Progenitor cell of endocrine pancreas (in vitro differentiated cells): ENCODE measurements at places on chromosomes 13 and 19.

GRCh38 chr19:6813659-6814058 is 41.2 kb downstream of the VAV1 start:
- DNase-seq, result no peak

GRCh38 chr13:24661713-24662112 is 18.5 kb upstream of the ATP12A start:
- no peak for DNase-seq

GRCh38 chr13:112131081-112131712 is 64.2 kb downstream of the SOX1 start:
- no peak for DNase-seq

GRCh38 chr13:113322043-113322461 is 25.0 kb downstream of the LAMP1 start:
- no peak for DNase-seq

DNA sequence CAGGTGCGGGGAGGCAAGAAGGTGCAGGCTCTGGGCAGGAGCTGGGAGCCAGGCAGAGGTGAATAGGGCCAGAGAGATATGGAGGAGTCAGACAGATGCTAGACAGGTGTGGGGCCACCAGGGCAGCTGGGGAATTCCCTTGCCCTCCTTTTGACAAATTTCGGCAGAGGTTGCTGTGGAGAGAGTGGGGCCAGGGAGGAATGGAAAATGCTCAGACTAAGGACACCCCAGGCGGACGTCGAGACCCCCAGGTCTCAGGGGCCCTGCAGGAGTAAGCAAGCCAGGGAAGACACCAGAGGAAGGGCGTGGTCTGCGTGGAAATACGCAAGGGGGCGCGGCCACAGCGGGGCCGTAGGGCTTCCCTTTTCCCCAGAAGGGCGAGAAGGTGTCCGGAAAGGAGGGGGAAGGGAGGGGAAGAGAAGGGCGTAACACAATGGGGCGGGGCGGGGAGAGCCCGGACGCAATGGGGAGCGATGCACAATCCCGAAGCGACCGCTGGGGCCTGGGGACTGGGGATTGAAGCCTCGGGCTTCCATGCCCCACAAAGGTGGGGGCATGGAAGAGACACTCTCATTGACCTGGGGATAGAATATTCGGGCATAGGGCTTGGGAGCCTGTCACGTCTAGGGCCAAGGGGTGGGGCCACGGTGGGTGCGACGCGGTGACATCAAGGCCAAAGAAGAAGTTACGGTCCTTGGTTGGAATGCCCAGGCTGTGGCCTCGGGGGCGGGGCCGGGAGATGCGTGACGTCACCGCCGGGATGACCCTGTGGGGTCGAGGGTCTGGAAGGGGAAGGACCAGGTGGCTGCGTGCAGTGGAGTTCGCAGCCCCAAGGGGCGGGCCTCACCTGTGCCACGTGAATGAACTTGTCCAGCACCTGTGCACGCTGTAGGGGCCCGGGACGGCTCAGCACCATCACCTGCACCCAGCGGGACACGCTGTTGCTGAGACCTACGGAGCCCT is 8.2 kb downstream of the RASGRP4 start:
- peak; percentile 74 for DNase-seq

DNA sequence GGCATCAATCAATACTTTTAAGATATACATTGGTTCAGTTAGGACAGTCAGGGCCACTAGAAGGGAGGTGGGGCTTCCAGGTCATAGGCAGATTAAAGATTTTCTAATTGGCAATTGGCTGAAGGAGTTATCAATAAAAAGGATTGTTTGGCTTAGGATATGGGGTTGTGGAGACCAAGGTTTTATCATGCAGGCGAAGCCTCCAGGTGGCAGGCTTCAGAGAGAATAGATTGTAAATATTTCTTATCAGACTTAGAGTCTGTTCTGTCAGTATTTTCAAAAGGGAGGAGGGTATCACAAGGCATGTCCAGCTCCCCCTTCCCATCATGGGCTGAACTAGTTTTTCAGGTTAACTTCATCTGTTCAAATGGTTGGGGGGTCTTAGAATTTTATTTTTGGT is 77.4 kb upstream of the FARP1 start:
- no peak for DNase-seq

- no peak for DNase-seq
Observed at GRCh38 chr13:45594764-45595163, 20.8 kb downstream of the ERICH6B start.
